Central memory CD4-positive, alpha-beta T cell (primary cell): ENCODE measurements at places on chromosomes 3 and 15.

GRCh38 chr15:74828835-74829234, 2.4 kb downstream of the CPLX3 start:
- DNase-seq: no peak

GRCh38 chr3:4996223-4996765, 17.1 kb downstream of the BHLHE40 start:
- no peak for DNase-seq

GRCh38 chr3:195059006-195059350, 212.0 kb downstream of the XXYLT1 start:
- no peak for DNase-seq

DNA sequence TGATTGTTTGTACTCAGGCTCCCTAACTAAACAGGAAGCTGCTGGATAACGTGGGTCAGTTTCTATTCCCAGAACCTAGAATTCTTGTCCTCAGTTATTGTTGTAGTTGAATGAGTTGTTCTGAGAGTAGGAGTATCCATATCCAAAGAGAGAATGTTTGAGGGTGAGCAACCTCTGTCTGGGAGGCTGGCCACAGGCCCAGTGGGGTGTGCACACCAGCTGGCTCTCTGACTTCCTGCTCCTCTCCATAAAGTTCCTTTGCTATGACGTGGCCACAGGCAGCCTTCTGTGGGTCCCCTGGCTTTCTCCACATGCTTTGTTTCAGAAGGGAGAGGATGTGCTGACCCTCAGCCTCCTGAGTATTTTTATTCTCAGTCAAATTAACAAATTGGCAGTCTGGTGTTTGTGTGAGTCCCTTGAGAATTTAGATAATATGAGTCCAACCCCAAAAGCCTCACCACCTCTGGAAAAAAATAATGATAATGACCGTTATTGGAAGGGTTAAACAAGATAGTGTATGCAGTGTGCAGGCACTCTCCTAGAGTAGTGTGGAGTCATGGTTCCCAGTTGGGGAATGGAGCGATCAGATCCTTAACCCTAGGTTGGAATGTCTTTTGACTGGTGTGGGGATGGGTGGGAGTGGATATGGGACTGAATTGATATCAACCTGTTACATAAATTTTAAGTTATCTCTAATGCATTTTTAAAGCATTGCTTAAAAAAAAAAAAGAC, 47.6 kb upstream of the MED12L start:
- DNase-seq: no peak

DNA sequence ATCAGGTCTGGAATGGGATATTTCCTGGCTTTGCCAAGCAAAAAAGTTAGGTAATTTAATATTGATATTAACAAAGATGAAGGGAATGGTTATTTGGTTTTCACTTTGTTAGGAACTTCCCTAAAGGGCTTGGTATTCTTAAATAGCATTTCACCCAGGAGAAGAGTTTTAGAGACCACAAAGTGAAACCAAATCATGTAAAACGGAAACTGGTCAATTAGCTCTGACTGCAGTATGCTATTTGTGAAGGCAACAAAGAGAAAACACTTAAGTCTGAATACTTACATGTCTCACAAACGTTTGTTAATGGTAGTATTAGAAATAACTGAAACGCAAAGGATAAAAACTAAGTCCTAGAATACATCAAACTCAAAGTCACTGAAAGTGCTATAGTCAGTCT, 32.4 kb upstream of the SETMAR start:
- no peak for DNase-seq

DNA sequence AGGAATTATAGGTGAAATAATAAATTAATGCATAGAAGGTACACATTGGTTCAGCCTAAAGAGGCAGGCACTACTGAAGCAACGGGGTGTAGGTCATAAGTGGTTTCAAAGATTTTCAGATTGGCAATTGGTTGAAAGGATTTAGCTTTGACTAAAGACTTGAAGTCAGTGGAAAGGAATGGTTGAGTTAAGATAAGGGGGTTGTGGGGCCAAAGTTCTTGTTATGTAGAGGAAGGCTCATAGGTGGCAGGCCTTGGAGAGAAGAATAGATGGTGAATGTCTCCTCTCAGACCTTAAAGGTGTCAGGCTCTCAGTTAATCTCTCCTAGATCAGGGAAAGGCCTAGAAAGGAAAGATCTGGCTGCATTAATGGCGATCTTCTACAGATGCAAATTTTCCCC, 209.8 kb downstream of the ATP10A start:
- DNase-seq: no peak

GRCh38 chr3:178440043-178440442, 96.2 kb upstream of the KCNMB2 start:
- DNase-seq: no peak

GRCh38 chr15:56468401-56468800, 3.5 kb upstream of the MNS1 start:
- DNase-seq: no peak

DNA sequence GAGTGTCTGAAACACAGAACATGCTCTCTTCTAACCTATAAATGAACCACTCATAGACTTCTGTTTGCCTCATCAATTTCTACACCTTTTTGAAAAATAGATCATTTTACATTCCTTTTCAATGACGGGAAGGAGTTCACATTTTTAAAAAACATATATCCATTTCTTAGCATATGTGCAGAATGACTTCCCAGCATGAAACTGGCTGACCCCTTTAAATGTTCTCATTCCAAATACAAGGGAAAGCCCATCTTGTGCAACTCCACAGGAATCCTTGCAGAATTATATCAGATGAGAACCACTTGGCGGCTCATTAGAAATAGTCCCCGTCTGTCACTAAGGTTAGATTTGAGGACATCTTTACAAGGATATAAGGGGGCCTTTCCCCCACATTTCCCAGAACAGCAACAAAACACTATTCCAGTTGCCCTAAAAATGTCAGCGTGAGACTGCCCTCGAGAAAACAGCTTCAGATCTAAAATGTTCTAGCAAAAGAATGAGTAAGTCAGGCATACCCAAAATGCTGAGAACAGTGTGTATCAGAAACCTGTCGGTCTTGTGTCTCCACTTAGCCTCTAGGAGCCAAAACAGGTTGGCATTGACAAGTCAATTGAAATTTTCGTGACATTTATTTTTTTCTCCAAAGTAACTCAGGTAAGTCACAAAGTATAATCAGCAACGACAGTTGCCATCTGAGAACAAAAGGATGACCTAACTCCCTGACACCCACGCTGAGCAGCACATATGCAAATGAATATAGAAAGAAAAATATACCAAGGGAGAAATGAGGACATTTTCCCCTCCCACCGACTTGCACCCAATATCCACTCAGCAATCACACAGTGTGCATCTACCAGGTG, 63.1 kb downstream of the FOXP1 start:
- no peak for DNase-seq

GRCh38 chr15:63172851-63173451, 15.7 kb upstream of the RPS27L start:
- DNase-seq: no peak

GRCh38 chr3:77562089-77562488, 522.2 kb downstream of the ROBO2 start:
- DNase-seq: no peak

DNA sequence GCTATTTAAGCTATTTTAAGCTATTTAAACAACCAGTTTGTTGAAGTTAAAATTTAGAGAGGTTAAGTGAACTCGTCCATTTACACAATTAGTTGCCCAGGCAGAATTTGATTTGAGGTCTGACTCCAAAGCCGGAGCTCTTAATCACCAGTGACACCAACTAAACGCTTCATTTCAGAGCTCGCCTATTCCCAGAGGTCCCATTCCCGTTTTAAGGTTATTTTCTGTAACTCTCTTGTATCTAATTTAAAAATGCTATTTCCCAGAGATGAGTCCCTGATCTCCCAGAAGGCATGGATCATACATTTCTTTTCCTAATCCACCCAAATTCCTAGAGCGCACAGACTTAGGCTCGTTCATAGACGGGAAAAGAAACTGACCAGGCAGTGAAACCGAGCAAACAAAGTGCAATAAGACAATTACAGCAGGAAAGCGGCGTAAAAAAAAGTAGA, 904 bp upstream of the MCTP2 start:
- no peak for DNase-seq

DNA sequence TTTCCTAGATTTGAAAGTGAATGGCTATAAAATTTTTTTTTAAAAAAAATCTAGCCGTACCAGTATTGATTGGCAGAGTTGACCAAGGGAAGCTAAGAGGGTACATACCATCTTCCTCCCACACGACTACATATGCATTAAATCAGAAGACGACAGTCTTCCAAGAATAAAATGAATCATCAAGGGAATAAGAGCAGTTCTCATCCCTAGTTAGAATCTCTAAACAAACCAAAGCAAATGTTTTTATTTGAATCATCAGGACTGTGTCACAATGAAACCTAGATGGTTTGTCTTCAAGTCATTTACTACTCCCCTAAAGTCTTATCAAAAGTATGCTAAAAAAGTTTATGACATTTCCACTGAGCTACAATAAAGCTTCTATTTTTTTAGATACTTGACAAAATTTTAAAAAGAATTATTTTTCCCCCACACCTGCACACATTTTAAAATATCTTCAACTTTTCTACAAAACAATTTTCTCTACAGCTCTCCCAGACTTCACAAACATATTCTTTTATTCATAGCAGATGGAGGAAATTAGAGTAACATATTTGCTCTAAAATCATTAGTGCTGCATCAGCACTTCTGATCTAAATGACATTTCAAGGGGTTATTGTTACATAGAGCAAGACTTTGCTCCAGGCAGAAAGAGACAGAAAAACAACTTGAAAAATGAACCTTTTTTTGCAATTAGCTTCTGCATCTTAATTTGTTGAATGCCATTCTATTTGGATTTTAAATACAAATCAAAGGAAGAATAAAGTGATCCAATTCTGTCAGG, 547.1 kb downstream of the FHIT start:
- no peak for DNase-seq

GRCh38 chr3:15342945-15343344, 10.6 kb upstream of the SH3BP5 start:
- no peak for DNase-seq

DNA sequence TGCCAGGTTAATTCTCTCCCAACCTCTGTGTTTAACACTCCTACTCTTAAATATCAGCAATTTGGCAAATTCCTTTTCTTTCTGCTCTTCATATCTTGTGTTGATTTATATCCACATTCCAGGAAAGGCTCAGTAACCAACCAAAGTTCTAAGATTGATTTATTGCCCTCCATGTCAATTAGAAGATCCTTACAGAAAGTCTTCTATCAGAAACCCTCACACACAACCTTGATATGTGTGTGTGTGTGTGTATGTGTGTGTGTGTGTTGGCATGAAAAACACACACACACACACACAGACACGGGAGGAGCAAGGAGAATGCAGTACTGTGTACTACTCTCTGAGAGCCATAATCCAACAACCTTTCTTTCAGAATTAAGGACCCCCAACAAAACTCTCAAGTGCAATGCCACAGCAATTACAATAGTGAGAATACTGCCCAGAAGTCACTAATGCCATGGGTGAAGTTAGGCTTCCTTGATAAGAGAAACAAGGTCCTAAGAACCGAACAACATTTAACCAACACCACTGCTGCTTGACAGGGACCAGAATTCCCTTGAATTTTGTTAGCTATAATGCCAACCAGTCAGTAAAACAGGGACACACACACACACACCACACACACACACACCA, 1.1 kb downstream of the LSAMP start:
- no peak for DNase-seq

DNA sequence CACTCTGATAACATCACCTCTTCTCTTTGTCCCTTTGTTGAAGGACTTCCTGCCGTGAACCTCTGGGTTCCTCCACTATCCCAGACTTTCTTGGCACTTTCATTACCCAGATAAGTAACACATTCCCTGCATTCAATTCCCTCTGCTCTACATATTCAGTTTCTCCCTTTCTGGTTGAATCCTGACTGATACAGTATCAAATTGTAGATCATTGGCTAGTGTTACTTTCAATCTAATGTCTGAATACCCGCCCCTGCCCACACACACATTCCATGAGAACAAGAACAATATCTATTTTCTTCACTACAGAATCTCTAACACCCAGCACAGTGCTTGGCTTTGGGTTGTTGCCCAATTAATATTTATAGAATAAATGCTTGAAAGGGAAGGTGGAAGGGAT, 163.5 kb downstream of the ABHD5 start:
- DNase-seq: no peak

DNA sequence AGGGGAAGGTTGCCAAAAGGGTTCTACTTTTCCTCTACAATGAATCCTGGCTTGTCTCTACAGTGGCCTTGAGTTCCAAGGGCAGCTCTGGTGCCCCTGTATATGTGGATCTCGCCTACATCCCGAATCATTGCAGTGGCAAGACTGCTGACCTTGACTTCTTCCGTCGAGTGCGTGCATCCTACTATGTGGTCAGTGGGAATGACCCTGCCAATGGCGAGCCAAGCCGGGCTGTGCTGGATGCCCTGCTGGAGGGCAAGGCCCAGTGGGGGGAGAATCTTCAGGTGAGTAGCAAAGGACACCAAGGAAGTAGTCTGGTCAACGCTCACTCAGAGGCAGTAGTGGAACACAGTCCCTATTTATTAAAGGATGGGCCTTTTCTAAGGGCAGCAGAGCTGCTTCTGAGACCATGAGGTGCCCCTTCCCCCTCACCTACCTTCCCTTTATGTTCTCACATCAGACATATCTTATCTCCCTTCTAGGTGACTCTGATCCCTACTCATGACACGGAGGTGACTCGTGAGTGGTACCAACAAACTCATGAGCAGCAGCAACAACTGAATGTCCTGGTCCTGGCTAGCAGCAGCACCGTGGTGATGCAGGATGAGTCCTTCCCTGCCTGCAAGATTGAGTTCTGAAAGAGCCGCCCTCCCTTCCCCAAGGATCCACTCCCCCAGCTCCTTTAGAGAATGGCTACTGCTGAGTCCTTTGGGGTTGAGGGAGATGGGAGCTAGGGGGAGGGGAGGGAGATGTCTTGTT, 12.4 kb downstream of the MAP1A start:
- no peak for DNase-seq

DNA sequence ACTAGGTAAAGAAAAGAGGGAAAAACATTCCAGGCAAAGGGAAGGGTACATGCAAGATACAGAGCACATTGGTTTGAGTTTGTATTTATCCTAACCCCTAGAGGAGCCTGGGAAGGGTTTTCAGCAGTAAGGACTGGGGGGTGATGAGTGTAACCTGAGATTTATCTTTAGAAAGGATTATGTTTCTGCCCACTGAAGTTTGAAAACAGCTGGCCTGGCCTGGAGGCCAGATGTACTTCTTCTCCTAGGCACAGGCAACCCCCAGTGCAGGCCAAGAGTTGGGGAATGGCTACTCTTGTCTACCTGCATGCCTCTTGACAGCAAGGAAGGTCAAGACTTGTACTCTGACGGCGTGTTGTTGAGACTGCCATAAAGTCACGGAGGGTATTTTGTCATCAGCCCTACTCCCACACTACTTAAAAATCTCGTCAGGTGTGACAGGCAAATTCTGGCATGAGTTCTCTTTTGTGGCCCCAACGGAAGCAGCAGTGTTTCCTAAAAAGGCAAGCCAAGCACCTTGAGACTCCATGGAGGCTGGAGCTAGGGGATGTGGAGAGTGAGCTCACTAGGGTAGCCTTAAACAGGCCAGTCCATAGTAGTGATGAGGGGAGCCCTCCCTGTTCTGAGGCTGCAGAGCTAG, 241.5 kb upstream of the WNT5A start:
- DNase-seq: no peak
